ENCODE measurements at places on chromosomes 2 and 18. TPM values are rescaled to one million over a fixed set of nuclear protein-coding genes. Genes with fewer than 3 reads are reported as not detected.

Gene GAL3ST2
- not detected for polyA plus RNA-seq

Gene CFAP65
- not detected for polyA plus RNA-seq

Gene ACVR1C
- polyA plus RNA-seq: 12.7 TPM

Gene FAM237A
- not detected for polyA plus RNA-seq

Gene TEKT4
- not detected for polyA plus RNA-seq

Gene PROM2
- polyA plus RNA-seq: 6.1 TPM

Gene SPATA3
- not detected for polyA plus RNA-seq

Gene ST6GAL2
- 0.01 TPM for polyA plus RNA-seq

Gene TWIST2
- 3.4 TPM for polyA plus RNA-seq

Gene LYG2
- polyA plus RNA-seq: not detected

Gene FBLN7
- 7.1 TPM for polyA plus RNA-seq

Gene FHOD3
- 2.9 TPM for polyA plus RNA-seq

Gene CRIM1
- 15.9 TPM for polyA plus RNA-seq

Gene ALPI
- 0.03 TPM for polyA plus RNA-seq

Gene CDH20
- 0.48 TPM for polyA plus RNA-seq

Gene ZNF396
- polyA plus RNA-seq: 0.61 TPM

Gene FBXO15
- not detected for polyA plus RNA-seq

Measured in adipose tissue (tissue), 3 donors.